Femur (tissue), 1 donor: ENCODE measurements at places on chromosomes 5 and 9.

DNA sequence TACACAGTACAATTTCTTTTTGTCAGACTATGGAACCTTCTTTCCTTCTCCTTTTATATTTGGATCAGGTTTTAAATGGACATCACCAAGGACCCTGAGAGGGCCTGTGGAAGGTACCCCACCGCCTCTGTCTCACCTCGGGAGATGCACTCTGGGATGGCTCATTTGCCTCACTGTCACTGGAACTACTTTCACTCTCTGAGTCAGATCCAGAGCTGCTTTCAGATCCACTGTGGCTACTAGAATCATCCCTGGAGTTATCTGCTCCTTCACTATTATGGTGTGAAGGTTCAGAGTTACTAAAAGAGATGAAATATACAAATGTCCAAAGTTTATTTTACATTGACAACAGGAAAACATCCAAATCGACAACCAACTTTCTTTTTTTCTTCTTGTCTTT is 24.6 kb downstream of the LEAP2 start:
- no peak for DNase-seq

DNA sequence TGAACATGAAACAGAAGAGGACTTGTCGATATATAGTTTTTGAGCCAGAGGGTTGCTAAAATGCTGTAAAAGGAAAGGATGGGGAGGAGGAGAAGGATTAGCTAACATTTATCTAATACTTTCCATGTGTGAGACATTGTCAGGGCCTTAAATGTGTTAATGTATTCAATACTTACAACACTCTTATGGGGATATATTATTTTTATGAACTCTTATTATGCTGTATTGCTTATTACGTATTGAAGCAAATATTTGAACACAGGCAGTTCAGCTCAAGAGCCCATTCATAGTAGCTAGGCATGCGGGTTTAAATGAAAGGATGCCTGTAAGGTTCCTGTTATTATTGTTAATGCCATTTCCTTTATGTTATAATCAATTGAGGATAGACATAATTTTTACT is 391.5 kb downstream of the CCDC171 start:
- no peak for DNase-seq

DNA sequence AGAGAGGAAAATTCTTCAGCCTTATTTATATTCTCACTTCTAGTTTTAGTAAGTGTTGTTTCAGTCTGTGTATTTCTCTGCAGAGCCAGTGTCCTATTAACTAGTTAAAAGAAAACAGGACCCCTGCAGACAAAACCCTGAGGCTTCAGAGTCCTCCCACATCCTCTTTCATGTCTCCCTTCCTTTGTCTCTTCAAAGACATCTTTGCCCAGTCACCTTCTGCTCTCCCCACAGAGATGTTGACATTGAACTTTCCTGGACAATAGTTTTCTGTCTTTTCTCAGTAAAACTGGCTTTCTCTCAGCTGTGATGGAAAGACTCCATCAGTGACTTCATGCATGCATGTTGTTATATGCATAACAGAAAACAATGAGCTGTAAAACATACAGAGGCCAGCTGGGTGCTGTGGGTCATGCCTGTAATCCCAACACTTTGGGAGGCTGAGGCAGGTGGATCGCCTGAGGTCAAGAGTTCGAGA is 20.2 kb downstream of the GRAMD2B start:
- DNase-seq, result no peak

DNA sequence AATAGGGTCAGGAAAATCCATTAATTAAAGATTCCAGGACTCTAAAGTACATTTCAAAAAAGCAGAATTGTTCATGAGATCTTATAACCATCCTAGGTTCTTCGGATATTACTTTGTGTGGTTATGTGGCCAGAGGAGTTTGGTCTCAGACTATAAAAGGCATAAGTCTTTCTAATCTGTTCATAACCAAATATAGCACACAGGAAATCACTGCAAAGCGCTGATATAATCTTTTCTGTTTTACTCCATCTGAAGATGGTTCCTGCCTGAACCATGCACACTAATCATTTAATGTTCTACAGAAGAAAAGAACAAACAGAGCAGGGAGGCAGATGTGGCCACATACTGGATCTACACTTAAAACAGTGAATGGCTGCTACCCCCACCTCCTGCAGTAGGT is 182.8 kb downstream of the SEMA5A start:
- DNase-seq, result no peak

- DNase-seq, result no peak
Measured at GRCh38 chr9:86275962-86276361, 6.4 kb downstream of the ISCA1 start.

- no peak for DNase-seq
Measured at GRCh38 chr9:121153642-121154041, 48.0 kb downstream of the RAB14 start.

GRCh38 chr5:168843277-168844015 is 264.3 kb upstream of the PANK3 start:
- no peak for DNase-seq

GRCh38 chr9:13358128-13358527 is 78.6 kb upstream of the MPDZ start:
- peak; percentile 76 for DNase-seq

DNA sequence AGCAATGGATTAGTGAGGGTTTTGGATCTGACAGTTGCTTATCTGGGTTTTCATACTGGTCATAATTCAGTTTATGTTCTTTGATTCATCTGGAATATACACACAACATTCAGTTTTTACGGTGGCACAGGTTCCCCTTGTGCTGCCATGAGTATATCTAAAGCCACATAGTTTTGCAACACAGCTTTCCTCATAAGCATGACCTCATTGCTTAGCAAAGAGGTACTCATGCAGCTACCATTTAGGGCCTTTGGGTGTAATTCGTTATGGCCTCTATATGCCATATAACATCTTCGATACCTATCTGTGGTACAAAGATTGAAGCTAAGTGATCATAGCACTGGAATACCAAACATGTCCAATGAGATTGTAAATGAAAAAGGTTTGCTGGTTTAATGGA is 2.9 kb upstream of the RBM22 start:
- DNase-seq, result no peak

GRCh38 chr5:96381526-96381925 is 51.5 kb downstream of the PCSK1 start:
- no peak for DNase-seq

- no peak for DNase-seq
Measured at GRCh38 chr5:102737161-102737560, 17.9 kb upstream of the PAM start.

- peak; percentile 88 for DNase-seq
Measured at GRCh38 chr9:111599092-111599954, at the start of gene PTGR1. Gene PTGR1, minus strand, starts transcription at chr9:111599647. Its CDS starts 2,225 bp downstream, at chr9:111597422.

DNA sequence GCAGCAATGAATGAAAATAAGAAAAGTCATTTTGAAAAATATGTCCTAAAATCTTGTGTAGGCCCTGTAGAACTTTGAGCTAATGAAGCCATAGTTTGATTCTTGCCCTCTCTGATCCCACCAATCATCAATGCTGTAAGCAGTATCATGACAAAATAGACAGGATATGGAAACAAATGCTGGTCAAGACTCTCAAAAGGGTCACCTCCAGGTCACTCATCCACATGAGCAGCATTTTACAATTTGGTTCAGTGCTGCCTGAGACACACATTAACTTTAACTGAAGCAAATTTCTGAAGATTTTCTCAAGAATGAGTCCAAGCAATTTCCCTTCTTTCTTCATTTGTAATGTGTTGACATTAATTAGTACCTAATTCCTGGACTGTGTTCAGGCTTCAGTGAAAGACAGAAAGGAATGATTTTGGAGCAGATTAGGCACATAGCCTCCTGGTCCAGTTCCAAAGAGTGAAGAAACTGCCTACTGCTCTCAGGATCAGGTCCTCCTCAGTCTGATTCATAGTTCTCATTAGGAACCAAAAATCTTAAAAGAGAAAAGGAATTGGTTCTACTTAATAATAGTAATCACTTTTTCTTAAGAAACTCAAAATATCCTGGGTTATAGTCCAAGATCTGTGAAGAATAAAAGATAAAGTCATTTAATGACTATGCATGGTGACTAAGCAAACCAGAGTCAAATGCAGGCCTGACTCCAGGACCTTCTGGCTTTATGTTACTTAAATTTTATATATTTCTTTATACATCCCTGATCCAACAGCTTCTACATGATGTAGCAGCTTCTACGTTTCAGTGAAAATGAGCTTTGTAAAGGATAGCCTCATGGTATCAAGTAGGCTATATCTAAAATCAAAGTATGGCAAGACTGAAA is 192.1 kb upstream of the RGMB start:
- no peak for DNase-seq

DNA sequence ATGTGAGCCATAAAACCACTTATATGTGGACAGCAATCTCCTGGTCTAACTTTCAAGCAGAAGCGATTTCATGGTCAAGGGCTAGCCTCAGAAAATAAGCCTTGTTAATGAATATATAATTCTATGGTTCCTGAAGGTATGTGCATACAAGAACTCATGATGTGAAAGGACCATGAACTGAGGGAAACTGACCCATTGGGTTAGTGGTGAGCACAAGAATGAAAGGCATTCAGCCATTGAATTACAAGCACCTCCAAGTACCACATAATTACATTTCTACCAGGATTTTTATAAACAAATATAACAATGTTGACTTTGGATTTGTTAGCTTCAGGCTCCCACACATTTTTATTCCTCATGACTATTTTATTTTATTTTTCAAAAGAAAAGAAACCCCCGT is 459.0 kb downstream of the TLE4 start:
- no peak for DNase-seq

DNA sequence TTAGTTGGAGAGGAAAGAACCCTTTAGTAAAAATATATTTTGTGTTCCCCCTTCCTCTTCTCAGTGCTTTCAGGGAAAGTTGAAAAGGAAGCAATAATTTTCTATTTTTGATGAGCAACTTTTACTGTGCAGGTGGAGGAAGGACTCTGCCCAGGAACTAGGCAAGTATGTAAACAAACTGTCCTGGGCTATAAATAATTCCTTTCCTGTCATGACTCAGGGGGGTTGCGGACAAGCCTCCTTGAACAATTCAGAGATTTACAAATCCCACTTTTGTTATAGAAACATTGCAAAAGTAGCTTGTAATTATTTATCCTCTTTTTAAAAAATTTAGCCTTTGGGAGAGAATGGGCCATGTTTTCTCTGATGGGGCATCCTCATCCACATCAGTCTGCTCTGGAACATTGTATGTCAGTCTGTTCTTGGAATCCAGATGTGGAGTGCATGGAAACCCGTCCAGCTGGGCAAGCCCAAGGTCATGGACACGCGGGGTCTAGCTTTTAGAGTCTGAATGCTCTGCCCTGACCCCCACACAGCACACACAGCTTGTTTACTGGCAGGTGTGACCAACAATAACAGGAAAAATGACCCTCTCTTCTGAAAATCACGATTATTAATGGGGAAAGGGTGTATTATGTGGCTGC is 127.6 kb downstream of the GADD45G start:
- DNase-seq, result no peak

DNA sequence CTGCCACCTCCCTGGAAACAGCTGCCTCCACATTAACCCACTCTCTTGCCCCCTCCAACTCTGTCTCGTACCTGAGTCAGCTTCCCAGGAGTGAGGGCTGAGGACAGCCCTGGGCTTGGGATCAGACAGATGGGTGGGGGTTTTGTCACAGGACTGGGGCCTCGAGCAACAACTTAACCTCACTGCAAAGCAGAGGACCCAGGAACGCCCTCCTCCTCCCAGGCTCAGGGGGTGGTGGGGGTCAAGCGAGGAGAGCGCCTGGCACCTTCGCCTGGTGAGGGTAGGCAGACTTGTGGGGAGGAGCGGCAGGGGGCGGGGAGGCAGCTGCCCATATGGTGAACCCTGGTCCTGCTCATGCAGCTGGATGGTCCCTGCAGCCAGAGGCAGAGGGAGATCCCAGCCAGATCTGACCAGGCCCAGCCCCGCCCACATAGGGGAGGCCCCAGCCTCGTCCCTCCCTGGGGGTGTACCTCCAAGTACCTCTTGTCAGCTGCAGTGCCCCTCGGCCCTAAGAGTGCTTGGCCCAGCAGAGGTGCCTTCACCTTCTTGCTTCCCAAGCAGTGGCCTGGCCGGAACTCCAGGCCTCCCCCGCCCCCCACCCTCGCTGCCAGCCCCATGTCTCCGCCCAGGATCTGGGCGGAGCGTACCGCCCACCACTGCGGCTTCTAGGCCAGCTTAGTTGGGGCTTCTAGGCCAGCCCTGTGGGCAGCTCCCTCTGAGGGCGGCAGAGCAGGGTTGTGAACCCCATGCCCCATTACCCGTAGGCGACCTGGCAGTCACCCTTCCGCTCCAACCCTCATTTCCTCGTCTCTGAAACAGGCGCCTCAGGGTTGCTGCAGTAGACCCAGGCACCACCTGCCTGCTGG is at the start of gene SARDH:
TSS of gene SARDH (minus strand) at position 579 of the 866 bp plus-strand sequence. CDS start 4,179 bp downstream, outside the sequence.
- DNase-seq, result peak; percentile 82

GRCh38 chr5:101292199-101292598 is 389.1 kb upstream of the ST8SIA4 start:
- no peak for DNase-seq

- DNase-seq, result no peak
Measured at GRCh38 chr5:2898661-2899060, 147.2 kb upstream of the IRX2 start.

- no peak for DNase-seq
Measured at GRCh38 chr5:68480335-68480940, 264.9 kb downstream of the PIK3R1 start.

DNA sequence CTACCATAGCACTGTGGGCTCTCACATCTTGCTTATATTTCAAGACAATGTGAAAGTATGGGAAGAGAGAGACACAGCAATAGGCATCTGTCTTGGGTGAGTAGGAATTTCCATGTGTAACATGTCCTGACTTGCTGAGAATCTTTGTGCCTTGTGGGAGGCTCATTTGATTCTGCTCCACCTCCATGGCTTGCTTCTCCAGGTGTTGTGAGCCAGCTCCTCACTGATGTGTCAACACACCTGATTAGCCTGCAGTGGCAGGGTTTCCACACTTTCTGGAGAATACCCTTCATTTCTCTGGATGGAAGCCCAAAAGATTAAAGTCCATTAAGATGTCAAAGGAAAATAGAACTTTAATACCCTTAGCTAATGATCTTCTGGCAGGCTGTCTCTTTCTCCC is 613.6 kb downstream of the ZNF608 start:
- DNase-seq, result no peak

- DNase-seq, result no peak
Measured at GRCh38 chr9:93298498-93299417, 114.8 kb downstream of the WNK2 start.

DNA sequence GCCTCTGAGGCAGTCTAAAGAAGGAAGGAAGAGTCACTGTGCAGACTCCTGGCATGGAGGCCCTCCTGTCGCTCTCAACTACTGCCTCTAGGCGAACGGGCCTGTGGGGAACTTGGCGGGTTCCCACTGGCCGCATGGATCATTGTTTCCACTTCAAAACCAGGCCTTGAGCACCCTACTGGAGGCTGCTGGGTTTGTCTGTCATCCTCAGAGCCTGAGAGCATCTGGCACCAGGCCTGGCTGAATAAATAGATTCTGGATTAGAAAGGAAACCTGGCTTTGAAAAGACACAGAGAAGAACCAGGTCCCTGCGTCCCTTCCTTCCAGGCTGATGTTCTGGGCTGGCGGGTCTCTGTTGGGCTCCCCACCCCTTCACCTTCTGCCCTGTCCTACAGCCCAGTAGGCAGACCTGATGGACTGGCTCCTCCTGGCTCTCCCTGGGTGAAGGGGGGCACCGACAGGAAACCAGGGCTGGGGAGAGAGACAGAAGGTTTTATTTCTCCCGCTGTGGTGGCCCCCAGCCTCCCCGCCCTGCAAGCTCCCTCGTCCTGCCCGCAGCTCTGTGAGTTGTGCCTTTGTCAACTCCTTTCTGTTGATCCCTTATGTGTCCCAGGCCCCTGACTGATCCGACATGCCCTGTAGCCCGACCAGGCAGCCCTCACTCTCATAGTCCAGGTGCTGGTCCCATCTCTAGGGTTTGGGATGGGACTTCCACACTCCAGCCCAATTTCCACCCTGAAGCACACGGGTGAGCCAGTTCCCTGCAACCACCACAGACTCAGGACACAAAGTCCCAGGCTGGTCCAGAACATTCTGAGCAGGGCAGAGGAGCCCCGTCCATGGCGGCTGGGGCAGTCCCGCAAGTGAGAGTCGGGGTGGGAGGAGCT is 50.1 kb downstream of the ADAMTS2 start:
- peak; percentile 65 for DNase-seq
